ENCODE measurements at places on chromosomes 12 and 14.

DNA sequence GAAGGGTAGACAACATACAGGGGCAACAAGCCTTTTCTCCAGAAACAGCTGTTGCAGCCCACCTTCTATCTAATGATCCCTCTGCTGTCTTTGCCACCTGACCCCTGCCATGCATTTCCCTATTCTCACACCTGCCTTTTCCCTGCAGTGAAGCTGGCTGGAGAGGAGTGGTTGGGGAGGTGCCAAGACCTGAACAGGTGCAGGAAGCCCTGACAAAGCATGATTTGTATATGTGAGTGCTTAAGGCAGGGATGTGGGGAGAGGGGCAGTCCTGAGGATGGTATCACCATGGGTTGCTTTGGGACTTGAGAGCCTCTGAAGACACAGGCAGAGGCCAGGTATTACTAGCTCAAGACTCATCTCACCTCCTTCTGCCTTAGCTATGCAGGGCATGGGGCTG, 2.9 kb upstream of the PFDN5 start:
- DNase-seq: no peak

DNA sequence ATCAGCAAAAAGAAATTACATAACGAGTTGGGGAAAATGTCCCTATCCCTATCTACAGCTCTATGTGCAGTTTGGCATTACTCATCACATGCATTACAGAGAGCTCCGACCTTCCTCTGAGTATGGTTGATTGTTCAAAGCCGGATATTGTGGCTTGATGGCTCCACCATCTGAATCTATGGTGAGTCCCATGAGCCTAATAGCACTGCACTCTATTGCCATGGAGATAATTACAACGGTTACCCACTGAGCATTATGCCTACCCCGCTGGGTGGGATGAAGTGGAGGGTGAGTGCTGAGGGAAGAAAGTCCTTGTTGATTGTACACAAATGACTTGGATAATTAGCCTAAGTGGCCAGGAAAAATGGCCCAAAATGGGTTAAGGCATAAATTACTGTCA, 800.5 kb downstream of the NRXN3 start:
- DNase-seq: no peak

- DNase-seq: no peak
Observed at GRCh38 chr14:54001189-54001878, 44.7 kb upstream of the BMP4 start.

DNA sequence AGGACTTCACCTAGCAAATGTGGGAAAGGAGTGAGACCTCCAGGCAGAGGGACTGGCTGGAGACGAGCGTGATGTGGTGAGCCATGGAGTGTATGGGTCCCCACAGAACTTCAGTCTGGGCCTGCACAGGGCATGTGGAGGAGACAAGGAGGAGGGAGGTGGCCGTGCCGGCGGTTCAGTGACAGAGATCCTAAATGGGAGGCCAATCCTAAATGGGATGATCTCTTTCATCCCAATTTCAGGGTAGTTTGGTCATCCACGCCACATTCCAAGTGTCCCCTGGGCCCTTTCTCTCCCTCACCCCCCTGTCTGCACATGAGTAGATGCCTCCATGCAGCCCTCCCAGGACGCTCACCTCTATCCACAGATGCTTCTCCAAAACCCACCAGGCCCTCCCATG, 13.2 kb downstream of the SERPINA5 start:
- no peak for DNase-seq

DNA sequence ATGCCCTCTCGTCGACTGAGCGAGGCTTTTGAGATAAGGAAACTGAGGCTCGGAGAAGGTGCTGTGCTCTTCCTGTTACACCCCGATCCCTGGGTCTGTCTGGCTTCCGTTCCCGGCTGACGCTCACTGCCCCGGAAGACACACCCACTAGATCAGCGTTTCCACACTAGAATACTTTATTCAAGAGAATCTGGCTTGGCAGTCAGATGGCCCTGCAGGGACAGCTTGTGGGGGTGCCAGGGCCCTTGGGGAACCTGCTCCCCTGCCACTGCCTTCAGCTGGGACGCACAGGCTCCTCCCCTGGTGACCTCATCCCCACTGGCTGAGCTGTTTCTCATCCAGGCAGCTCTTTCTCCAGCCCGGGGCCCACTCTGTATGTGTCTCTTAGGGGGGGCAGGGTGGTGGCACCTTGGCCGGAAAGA, 13.7 kb downstream of the PGF start:
- peak; percentile 25 for DNase-seq

DNA sequence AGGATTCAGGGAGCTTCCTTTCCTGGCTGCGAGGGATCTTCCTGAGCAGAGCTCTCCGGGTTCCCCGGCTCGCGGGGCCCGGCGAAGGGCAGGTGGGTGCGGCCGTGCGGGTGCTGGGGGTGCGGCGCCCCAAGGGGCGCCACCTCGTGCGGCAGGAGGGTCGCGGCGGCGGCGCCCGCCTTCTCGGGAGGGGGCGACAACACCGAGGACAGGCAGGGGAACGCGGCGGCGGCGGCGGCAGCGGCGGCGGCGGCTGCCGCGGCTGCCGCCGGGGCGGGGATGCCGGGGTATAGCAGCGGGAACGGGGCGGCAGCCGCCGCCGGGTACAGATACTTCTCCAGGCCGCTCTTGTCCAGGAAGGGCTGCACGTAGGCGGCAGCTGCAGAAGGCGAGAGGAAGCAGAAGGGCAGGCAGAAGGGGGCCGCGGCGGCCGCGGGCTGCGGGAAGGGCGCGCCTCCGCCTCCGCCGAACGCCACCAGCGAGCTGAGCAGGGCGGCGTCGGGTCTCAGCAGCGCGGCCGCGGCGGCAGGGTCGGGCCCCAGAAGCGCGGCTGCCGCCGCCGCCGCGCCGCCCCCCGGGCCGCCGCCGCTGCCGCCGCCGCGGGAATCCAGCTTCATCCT, 2.7 kb downstream of the BHLHE41 start:
- peak; percentile 31 for DNase-seq

GRCh38 chr12:116454950-116455447, 104.2 kb upstream of the MAP1LC3B2 start:
- DNase-seq: peak; percentile 90

- DNase-seq: no peak
Observed at GRCh38 chr14:56821177-56821576, 10.9 kb upstream of the OTX2 start.

GRCh38 chr14:86940106-86940505, 1052.9 kb downstream of the GALC start:
- DNase-seq: peak; percentile 30

- DNase-seq: no peak
Observed at GRCh38 chr12:80293759-80294158, 150.3 kb upstream of the PTPRQ start.

DNA sequence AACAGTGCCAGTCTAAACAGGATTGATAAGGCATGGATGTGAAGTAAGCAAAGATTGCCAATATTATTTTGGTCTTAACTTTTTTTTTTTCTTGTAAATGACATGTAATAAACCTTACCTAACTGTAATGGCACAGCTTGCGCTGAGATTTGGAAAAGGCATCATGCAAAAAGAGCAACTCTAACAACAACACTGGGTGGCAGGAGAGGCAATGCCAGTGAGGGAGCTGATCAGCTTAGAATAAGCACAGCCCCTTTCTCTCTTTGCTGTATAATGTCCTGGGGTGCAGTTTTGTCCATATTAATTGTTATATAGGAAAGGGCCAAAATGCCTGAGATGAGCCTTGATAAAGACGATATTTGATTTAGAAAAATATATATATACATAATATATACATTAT, 1589.7 kb upstream of the FLRT2 start:
- no peak for DNase-seq

GRCh38 chr14:71525663-71526221, 406.5 kb upstream of the RGS6 start:
- DNase-seq: no peak

- DNase-seq: peak; percentile 20
Observed at GRCh38 chr12:113271853-113272561, 50.7 kb downstream of the TPCN1 start.

DNA sequence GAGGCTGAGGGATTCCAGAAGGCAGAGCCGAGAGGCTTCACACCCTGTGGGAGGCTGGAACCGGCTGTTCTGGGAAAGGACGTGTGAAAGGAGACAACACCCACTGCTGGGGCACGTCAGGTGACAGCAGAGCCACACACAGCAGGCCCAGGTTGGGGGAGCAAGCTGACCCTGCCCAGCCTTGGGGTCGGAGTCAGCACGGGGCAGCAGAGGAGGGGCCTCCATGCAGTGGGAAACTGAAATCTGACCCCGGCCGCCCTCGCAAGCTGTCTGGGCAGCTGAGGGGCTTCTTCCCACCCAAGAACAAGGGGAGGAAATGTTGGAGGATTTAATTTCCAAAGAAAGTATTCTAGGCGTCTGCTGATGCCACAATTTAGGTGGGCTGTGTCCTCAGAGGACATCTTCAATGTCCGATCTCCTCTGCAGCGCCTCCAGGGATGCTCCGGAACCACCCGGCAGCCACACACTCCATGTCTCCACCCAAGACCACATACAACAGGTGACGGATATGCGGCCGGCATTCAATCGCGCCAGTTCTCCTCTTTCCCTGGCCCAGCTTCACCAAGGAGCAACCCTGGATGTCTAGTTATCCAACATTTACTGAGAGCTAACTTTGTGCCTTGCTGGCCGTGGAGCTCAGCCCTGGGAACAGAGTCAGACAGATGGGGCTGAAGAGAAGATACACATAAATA, 30.7 kb downstream of the SNRNP35 start:
- no peak for DNase-seq

GRCh38 chr12:57149245-57149900, 2.0 kb upstream of the LRP1-AS start:
- DNase-seq: no peak

DNA sequence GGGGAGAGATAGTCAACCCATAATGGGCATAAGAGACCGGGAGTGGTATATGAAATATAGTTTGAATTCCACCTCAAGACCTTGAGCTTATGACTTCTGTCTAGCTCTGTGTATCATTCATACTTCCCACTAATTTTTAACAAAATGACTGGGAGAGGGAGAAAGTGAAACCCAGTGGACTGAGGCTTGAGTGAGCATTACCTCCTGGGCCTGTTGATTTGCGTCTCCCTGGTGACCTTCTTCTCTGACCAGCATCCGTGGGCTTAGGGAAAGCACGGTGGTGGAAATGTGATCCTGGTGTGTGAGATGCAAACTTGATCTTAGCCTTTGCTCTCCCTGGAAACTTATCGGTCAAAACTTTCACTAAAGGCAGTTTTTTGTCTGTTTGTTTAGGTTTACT, 207.9 kb upstream of the BCL2L14 start:
- peak; percentile 91 for DNase-seq

GRCh38 chr12:104133321-104133720, 4.7 kb downstream of the NFYB start:
- DNase-seq: no peak

- no peak for DNase-seq
Observed at GRCh38 chr12:114254998-114255397, 150.9 kb downstream of the TBX5 start.

GRCh38 chr14:57479197-57479596, 14.5 kb downstream of the CCDC198 start:
- DNase-seq: no peak

- DNase-seq: no peak
Observed at GRCh38 chr14:32405856-32406255, 76.8 kb downstream of the AKAP6 start.

DNA sequence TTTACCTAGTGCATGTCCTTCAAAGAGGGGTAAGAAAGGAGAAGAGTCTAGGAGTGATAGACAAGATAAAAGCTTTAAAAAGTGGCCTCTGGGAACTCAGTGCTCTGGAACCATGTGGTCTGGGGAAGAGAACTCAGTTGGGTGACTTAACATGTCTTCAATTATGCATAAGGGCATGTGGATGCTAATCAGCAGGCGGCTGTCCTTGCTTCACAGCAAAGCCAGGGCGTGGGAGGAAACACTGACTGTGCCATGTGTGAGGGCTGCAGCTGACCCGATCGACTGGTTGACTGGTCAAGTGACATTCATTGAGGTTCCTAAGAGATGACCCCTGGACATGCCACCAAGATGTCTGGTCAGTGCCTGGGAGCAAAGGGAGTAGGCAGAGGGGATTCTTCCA, 1053.8 kb downstream of the BCL11B start:
- DNase-seq: no peak

- peak; percentile 97 for DNase-seq
Observed at GRCh38 chr12:108722992-108723766, 8.1 kb downstream of the CORO1C start.

DNA sequence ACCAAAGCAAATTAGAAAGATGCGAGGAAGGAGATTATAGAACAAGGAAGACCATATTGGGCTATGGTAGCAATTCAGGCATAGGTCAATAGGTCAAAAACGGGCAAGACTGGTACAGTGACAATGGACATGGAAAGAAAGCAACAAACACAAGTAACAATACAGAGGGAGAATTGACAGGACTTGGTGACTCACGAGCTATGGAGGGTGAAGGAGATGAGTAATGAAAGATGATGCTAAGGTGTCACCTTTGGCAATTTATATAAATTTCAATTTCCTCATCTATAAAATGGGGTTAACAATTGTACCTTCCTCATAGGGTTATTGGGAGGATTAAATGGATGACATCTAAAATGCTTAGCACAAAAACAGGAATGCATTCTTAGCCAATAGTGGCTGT, 15.1 kb upstream of the DUSP16 start:
- DNase-seq: peak; percentile 40

- DNase-seq: no peak
Observed at GRCh38 chr14:53672526-53672925, 284.1 kb downstream of the BMP4 start.

DNA sequence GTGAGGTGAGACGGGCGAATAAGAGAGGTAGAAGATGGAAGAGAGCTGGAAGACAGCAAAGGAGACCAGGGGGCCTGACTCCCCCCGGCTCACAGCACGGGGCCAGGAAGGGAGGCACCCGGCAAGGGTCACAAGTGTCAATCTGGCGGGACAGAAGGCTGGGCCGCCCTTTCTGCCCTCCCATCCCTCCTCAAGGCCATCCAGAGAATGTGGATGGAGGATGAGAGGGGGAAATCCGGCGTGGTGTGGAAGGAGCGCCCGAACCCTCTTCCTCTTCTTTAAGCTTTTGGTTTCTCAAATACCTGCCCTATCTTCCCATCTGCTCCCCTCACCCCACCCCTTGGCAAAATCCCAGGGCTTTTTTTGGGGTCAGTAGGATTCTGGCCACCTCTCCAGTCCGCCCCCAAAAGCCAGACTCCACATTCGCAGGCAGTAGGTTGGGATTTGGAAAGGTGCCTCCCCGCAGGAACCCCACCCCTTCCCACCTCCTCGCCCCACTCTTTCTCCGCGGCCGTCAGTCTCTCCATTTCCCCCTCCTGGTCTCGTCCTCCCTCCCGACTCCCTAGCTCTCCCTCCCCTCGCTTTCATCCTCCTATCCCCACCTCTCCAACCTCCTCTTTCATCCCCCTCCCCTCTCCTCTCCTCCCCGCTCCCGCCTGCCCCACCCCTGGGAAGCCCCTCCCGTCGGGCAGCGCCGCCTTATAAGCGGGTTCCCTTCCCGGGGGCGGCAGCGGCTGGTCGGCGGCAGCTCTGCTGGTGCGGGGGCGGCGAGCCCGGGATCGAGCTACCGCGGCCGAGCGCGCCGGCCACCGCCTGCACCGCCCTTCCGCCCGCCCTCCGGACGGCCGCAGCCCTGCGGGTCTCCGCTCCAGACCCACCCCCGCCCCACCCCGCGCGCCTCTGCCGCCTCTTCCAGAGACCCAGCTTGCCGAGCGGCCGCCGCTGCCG, at the start of gene PTMS:
TSS of gene PTMS (plus strand) at position 730 of the 948 bp plus-strand sequence. CDS start 343 bp downstream, outside the sequence.
- DNase-seq: peak; percentile 88

GRCh38 chr14:64815257-64815656, 64.5 kb downstream of the SPTB start:
- DNase-seq: no peak

GRCh38 chr12:50618864-50619609, 114.3 kb downstream of the DIP2B start:
- peak; percentile 92 for DNase-seq

- no peak for DNase-seq
Observed at GRCh38 chr12:27468241-27468640, 21.7 kb downstream of the SMCO2 start.

GRCh38 chr12:28135801-28136439, 54.3 kb upstream of the CCDC91 start:
- no peak for DNase-seq

All from kidney tubule cell (primary cell).